ENCODE measurements at places on chromosomes 3 and 15.

GRCh38 chr3:169847896-169848295 is 21.8 kb downstream of the LRRC31 start:
- DNase-seq: no peak

DNA sequence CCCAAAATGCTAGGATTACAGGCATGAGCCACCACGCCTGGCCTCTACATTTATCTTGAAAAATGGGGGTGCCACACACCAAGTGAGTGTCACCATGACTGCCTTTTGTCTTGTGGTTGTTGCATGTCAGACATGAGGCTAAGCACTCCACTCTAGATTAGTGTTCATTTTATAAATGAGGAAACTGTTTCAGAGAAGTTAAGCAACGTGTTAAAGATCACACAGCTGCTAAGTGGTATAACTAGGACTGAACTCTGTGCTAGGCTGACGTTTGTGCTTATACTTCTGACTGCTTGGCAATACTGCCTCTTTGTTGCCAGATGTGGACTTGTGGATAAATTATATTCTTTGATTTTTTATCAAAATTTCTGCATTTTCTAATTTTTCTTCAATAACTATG is 50.8 kb upstream of the SMAD6 start:
- no peak for DNase-seq

DNA sequence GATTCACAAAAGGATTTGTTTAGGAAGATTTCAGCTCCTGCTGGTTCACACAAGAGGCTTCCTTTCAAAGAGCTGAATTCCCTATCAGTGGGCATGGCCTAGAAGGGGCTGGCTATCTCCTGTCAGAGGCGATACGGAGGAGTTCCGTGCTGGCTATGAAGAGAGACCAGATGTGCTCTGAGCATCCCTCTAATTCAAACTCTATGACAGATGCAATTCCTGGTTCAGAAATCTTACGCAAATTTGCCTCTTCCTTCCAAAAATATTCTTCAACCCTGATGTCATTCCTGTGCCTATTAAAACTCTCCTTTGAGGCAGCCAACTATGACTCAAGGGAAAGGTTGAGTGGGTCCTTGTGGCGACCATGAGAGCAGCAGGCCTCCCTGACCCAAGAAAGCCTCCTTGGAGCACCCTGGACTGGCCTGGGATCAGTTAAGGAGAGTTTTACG is 139.3 kb upstream of the HES1 start:
- no peak for DNase-seq

- no peak for DNase-seq
Observed at GRCh38 chr3:78632925-78633553, 1134.8 kb downstream of the ROBO1 start.

DNA sequence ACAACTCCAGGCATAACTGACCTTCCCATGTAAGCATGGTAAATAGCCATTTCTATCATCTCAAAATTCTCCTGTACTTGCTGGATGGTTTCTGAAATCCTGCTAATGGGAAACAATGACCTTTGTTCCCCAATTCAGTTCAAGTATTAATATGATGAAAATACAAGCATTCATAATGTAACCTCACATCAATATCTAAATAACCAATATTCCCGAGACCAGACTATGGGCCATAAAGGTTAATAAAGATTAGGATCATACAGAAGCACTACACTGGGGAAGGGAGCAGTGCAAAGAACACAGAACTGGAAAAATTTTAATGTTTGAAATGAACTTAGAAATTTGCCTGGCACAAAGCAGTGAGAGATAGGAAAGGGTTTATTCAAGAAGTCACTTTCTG is 151.3 kb upstream of the SETMAR start:
- DNase-seq: no peak
